ENCODE measurements at places on chromosomes 7 and 10.

DNA sequence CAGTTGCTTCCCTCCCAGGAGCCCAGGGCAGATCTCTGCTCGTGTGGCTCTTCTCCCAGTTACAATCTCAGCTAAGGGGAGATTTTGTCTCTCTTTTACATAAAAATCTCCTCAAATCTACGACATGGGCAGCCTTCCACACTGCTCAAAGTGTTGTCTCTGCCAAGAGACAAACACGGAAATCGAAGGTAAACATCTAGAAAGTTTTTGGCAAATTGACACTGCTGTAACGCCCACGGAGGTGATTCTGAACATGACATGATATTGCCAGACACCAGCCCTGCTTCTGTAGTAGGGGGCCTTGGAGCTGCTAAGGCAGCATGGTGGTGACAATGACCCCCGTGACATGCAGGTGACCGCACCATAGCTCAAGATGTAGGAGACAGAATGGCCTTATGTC lies 128.3 kb downstream of the CCDC3 start:
- no peak for DNase-seq

GRCh38 chr7:66050337-66050957 lies 25.2 kb upstream of the ASL start:
- no peak for DNase-seq

DNA sequence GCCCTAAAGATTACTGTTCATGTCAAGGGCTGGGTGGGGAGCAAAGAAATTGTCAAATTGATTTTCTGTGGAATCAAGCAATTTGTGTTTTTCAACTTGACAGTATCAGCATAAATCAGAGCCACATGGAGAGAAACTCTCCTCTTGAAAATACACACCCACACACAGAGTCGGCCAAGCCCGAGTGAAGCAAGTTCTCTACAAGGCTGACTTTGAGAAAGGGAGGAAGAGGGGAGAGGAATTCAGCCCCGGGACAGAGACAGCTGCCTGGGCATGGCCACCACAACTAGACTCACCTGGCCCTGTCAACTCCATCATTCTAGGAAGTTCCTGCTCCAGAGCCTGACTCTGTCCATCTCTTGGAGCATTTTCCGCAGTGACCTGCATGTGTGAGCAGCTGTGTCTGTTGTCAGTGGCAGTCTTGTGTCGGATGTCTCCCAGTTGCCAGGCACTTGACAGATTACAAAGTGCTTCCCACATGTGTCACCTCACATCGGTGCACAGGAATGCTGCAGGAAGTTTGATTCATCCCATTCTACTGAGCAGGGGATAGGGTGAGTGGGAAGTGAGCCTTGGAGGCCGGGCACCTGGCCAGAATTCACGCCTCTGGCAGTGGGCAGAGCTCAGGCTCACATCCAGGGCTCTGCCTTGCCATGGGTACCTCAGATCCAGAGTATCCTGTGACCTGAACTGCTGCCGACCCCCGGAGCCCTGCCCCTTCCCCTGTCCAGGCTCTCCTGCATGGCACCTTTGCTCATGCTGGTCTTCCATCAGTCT lies 37.9 kb downstream of the ADAM12 start:
- no peak for DNase-seq

GRCh38 chr7:108836256-108836655 lies 266.6 kb downstream of the DNAJB9 start:
- no peak for DNase-seq

DNA sequence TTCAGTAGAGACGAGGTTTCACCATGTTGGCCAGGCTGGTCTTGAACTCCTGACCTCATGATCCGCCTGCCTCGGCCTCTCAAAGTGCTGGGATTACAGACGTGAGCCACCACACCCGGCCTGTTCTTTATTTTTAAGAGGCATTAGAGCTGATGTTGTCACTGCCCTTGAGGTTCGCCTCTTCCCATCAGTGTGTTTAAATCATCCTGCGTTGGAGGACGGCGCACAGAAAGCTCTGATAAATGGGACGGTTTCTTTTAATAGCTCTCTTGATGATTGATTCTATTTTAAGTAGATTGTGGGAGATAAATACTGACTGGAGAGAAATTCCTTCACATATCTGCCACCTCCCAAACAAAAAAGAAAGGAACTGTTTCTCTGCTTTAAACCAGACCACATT lies 29.0 kb downstream of the UPP1 start:
- DNase-seq, result no peak

GRCh38 chr10:47121336-47121735 lies 178.7 kb upstream of the GDF10 start:
- DNase-seq, result no peak

GRCh38 chr7:32072397-32072796 lies 2.2 kb upstream of the PDE1C start:
- DNase-seq, result no peak

GRCh38 chr10:122617476-122618270 lies 57.1 kb downstream of the DMBT1 start:
- DNase-seq, result no peak

DNA sequence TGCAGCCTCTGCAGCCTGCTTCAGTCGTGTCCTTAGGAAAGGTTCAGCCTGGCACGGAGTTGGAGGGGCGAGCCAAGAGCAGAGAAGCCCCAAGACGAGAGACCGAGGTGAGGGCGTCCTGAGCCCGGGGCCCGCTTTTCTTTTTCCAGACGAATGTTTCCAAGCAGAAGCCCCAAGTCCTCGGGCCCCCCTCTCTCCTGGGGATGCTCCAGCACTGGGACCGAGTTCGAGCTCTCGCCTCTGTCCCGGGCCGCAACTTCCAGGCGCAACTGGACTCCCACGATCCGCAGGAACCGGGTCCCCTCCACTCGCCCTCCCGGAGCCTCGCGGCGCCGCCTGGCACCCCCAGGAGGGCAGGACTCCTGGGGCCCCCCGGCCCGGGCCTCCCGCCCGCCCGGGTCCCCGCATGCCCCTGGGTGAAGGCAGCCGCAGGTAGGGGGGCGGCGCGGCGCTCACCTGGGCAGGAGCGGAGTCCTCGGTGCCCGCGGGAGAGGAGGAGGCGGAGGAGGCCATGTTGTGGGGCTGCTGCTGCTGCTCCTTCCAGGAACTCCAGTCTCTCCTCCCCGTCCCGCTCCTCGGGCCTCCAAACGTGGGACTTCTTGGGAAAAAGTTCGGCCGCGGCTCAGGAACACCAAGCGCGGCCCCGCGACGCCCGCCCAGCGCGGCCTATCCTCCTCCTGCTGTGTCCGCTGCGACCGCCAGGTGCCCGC lies 45.3 kb upstream of the CDK1 start:
- DNase-seq, result no peak

All from stimulated activated CD4-positive, alpha-beta T cell treated with anti-CD3 and anti-CD28 coated beads, TNF-alpha, amount 100 ng/mL, for 24 hours (primary cell).